Activated T-helper 17 cell treated with anti-CD3 and anti-CD28 coated beads, Interleukin-2, amount 50 U/mL, for 72 hours (primary cell): ENCODE measurements at places on chromosomes 16 and 17. TPM values are rescaled to one million over a fixed set of nuclear protein-coding genes. Genes with fewer than 3 reads are reported as not detected.

GRCh38 chr16:13013043-13013442 lies 111.6 kb downstream of the SHISA9 start:
- ATAC-seq = no peak

DNA sequence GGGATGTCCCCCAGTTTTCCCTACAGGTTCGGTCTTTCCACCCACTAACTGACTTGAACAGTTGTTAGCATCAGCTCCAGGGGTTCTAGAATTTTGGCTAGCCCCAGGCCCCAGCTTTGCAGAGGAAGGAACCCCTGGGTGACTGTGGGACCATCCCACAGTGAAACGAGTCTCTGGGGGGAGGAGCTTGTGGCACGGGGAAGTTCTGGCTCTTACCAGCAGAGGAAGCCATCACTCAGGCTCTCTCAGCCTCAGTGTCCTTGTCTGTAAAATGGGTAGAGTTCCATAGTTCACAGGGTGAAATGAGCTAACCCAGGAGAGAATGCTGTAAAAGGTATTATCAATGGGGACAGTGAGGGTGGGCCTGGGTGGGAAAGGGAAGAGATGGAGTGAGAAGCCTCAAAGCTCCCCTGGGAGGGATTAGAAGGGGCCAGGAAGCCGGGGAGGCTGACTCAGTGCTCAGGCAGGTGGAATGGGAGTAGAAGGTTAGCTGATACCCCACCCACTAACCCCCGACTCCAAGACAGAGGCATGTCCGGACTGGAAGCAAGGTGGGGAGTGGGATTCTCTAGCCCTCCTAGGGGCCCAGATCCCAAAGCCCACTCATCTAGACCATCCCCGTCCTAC lies 30.9 kb upstream of the CDC42EP4 start:
- ATAC-seq = no peak

DNA sequence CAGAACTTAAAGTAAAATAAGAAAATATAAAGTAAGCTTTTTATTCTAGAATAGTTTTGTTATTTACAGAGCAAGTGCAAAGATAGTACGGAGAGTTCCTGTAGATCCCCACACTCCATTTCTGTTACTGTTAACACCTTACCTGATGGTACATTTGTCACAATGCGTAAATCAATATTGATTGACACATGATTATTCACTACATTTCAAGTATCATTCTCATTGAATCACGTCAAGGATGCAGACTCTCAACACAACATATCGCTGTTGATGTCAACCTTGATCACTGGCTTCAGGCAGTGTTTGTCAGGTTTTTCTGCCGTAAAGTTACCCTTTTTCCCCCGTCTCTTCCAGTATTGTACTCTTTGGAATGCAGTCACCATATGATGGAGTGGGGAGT lies 64.2 kb upstream of the WSCD1 start:
- no peak for ATAC-seq

GRCh38 chr17:37090941-37091340 lies 142.2 kb downstream of the AATF start:
- ATAC-seq = no peak

DNA sequence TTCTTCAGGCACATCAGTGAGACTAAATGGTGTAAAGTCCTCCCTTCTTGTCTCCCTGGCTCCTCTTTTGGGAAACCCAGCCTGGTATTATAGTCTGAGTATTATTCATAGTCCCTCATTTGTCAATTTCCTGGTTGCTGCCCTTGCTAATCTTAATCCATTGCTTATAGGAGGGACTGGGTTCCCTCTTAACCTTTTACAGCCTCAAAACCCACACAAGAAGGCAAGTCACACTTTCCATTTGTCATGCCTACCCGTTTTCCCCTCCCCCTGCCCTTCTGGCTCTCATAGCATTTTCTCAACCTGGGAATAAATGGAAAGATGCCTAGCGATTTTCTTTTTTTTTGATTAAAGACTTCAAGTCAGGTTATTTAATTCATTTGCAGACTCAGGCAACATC lies 124.8 kb downstream of the MAP2K6 start:
- peak; percentile 47 for ATAC-seq

- no peak for ATAC-seq
Observed at GRCh38 chr16:25371342-25371741, 113.7 kb upstream of the ZKSCAN2 start.

GRCh38 chr17:49851387-49852291 lies 3.8 kb upstream of the TAC4 start:
- ATAC-seq = peak; percentile 73

DNA sequence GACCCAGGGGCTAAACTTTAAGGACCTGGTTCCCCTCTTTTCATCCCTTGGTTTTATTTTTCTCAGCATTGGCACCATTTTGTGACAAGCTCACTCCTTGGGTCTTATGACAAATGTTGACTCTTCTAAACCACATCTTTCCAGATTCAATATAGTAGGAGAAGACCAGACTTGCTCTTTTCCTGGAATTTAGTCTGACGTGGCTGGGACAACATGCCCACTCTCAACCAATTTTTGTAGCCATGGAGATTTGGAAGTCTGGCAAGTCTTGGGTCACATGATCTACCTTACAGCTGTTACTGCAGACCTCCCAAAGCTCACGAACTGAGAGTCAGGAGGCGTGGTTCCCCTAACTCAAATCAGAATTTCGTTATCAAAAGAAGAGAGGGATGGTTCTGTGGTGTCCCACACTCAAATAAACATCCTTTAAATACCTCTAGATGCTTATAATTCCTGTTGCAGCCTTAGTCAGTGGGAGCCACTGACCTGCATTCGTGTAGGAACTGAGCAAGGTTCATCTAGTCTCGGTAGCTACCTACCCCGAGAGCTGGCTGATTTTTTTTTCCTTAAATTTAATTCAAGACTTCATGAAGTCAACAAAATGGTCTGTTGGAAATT lies 683.5 kb downstream of the MAF start:
- ATAC-seq = peak; percentile 80

GRCh38 chr17:39174920-39175694 lies 9.1 kb upstream of the ARL5C start:
- peak; percentile 81 for ATAC-seq

GRCh38 chr16:22075043-22075757 lies 17.1 kb upstream of the VWA3A start:
- no peak for ATAC-seq

DNA sequence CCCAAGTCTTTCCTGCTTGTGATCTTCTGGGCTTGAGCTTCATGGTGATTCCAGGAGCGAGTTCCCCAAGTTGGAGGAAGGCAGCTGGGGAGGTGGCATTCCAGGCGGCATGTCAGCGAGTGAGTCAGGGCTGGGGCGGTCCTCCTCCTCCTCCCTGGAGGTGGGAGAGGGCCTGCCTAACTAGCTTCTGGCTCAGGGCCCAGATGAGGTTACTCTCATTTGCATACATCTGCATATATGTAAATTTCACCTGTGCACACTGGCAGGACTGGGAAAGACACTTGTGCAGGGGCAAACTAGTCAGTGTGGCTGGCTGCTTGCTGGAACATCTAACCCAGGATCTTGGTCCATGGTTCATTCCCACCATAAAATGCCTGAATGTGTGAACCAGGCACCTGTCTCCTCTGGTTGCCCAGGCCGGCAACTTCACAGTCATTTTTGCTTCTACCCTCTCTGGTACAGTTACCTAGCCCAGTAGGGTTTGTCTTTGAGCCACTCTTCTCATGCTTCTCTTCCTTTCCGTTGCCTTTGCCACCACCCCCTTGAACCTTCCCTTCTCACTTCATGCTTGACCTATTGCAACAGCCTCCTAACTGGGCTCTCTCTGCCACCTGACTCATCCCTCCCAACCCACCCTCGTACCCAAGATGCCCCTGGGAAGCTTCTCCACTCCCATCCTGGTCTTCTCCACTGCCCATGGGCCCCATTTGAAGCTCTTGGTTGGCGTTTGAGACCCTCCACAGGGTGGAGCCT lies 9.6 kb upstream of the DLX4 start:
- ATAC-seq = no peak

GRCh38 chr16:78505036-78505435 lies 405.6 kb downstream of the WWOX start:
- ATAC-seq = no peak

- peak; percentile 55 for ATAC-seq
Observed at GRCh38 chr17:74842599-74843351, 16.9 kb downstream of the GRIN2C start.

DNA sequence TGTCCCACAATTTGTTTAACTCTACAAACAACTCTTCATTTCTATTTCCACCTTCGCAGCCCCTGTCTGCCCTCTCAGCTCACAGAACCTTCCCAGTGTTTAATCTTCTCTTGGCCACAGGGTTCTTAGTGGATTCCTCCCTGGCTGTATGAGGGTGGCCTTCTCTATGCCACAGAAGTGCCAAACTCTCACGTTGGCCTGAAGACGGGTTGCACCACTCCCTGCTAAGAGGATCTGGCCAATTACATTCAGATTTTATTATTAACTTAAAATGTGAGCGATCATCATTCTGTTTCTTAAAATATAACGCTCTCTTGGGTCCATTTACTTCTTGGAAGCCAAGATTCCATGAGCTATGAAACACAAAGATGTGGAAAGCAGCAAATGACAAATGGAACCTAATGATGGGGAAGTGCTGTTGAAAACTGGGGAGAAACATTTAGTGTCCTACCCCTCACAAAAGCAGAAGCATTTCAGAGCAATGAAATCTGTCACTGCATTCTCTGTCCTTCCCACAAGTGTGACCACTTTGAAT lies 91.3 kb upstream of the NOG start:
- ATAC-seq = no peak

- no peak for ATAC-seq
Observed at GRCh38 chr17:14297161-14297851, 3.6 kb upstream of the HS3ST3B1 start.

Gene ANKRD40CL
- total RNA-seq = not detected

Gene NTN1
- 0.63 TPM for total RNA-seq

Gene SALL1
- total RNA-seq = not detected

Gene FN3K
- 6.1 TPM for total RNA-seq

Gene ZNF205
- total RNA-seq = not detected
